ENCODE measurements at places on chromosomes 11 and 22.

- DNase-seq: no peak
These were observed at the start of gene OPCML for GRCh38 chr11:133531971-133532651. OPCML (minus strand) TSS chr11:133532501.

- no peak for DNase-seq
These were observed 50.0 kb upstream of the POU2AF1 start for GRCh38 chr11:111429066-111429506.

GRCh38 chr11:130418756-130419155 lies 9.7 kb downstream of the ADAMTS8 start:
- DNase-seq: no peak

- DNase-seq: no peak
These were observed 12.7 kb downstream of the GTPBP1 start for GRCh38 chr22:38718414-38718813.

DNA sequence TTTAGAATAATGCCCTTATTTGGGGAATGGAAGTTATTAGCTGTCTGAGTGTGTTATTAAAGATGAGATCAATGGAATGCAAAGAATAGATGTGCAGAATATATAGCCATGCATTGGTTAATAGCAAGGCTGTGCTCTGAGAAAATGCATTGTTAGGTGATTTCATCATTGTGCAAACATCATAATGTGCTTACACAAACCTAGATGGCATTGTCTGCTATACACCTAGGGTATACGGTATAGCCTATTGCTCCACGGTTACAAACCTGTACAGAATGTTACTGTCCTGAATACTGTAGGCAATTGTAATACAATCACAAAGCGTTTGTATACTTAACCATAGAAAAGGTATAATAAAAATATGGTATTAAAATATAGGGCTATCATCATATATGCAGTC lies 25.5 kb downstream of the SLC5A12 start:
- no peak for DNase-seq

All from NCI-H1436 (cell line).